CD4-positive, alpha-beta memory T cell (primary cell): ENCODE measurements at places on chromosomes 2 and 18.

GRCh38 chr2:237682856-237683670, 55.7 kb downstream of the LRRFIP1 start:
- DNase-seq: no peak
- no peak overlapping the region for H3K4me3 ChIP-seq
- H3K36me3 ChIP-seq: no peaks in the 10 kb centered on the region
- H3K27me3 ChIP-seq: no peaks in the 10 kb centered on the region
- peaks cover 23% of the 10 kb centered on the region for H3K4me1 ChIP-seq

DNA sequence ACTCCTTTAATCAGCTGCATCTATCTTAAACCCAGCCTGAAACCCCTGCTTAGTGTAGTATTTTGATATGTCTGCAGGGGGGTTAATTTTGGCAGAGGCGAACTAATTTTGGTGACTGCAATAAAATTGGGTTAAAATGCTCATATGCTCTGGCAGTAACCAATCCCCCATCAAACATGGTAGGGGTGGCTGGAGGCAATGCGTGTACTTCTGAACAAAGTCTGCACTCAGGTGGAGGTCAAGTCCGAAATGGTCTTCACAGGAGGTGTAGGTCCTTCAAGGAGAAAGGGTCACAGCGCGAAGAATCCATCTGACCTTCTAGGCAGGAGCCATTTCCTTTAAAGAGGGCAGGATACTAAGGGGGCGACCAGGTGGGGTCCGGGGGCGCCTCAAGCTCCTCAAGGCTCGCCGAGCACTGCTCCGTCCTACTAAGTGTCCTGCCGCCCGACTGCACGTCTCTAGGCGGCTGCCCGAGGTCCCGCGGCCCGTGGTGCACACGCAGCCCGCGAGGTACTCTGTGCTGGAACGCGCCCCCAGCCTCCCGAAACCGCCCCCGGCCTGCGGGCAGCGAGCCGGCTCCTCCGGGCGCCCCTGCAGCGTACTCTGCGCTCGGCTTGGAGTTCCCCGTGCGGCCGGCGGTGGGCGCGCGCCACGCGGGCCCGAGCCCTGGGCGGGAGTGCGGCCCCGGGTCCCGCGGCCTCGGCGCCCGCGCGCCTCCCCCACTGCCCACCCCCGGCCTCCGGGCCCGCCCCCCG, 1.7 kb upstream of the LDLRAD4 start:
- peaks cover 26% of the 10 kb centered on the region for H3K4me1 ChIP-seq
- peak; percentile 53 for DNase-seq
- peak overlapping the region; percentile 29 for H3K27ac ChIP-seq
- no peaks in the 10 kb centered on the region for H3K27me3 ChIP-seq
- no peaks in the 10 kb centered on the region for H3K36me3 ChIP-seq

- DNase-seq: no peak
- no peaks in the 10 kb centered on the region for H3K36me3 ChIP-seq
- H3K27me3 ChIP-seq: no peaks in the 10 kb centered on the region
- H3K4me1 ChIP-seq: no peaks in the 10 kb centered on the region
- no peak overlapping the region for H3K4me3 ChIP-seq
Observed at GRCh38 chr2:147550995-147551731, 293.7 kb upstream of the ACVR2A start.

DNA sequence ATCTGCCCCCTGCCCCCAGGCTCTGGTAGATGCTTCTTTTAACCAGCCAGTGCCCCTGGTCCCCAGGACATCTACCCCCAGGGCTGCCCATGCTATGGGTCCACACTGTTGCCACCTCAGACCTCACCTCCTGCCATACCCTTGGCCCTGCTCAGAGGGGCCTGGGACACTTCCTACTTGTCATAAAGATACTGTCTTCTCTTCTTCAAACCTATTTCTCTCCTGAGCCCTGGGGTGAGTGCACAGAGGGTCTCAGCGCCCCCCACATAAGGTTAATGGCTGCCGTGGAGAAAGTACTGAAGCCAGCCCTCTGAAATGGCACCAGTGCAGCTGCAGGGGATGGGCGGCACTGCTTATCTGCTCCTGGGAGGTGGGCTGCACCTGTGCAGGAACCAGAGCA, 77.6 kb upstream of the MGAT4A start:
- no peak for DNase-seq
- peaks cover 11% of the 10 kb centered on the region for H3K4me1 ChIP-seq
- H3K36me3 ChIP-seq: no peaks in the 10 kb centered on the region
- no peaks in the 10 kb centered on the region for H3K27me3 ChIP-seq
- H3K27ac ChIP-seq: no peak overlapping the region
- no peak overlapping the region for H3K4me3 ChIP-seq

GRCh38 chr2:96933305-96934181, 52.8 kb downstream of the FAM178B start:
- H3K4me1 ChIP-seq: no peaks in the 10 kb centered on the region
- H3K27me3 ChIP-seq: no peaks in the 10 kb centered on the region
- no peak overlapping the region for H3K27ac ChIP-seq
- H3K36me3 ChIP-seq: no peaks in the 10 kb centered on the region
- no peak for DNase-seq

DNA sequence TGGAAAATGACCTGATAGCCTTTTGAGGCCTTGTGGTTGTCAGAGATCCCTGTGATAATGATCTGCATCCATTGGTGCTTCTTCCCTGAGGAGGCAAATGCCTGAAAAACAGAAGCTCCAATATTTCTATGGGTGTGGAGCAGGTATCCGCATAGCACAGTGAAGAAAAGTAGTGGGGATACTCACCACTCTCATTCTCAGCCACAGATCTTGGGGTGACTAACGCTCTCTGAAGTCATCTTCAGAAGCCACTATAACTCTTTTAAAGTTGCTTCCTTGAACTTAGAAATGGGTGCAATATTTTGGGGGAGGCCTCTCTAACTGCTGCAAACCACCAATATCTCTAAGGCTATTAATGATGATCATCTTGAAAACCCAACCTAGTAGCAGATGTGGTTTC, 46.2 kb downstream of the ARHGAP15 start:
- no peaks in the 10 kb centered on the region for H3K27me3 ChIP-seq
- peaks cover 5% of the 10 kb centered on the region for H3K36me3 ChIP-seq
- no peak overlapping the region for H3K4me3 ChIP-seq
- H3K27ac ChIP-seq: no peak overlapping the region
- no peak for DNase-seq

- H3K4me1 ChIP-seq: peaks cover 9% of the 10 kb centered on the region
- H3K4me3 ChIP-seq: no peak overlapping the region
- no peaks in the 10 kb centered on the region for H3K36me3 ChIP-seq
- H3K27ac ChIP-seq: no peak overlapping the region
- no peaks in the 10 kb centered on the region for H3K27me3 ChIP-seq
Observed at GRCh38 chr2:62287899-62288880, 92.3 kb downstream of the B3GNT2 start.
